Transverse colon (tissue), 4 donors: ENCODE measurements at places on chromosomes 5 and 9. TPM values are rescaled to one million over a fixed set of nuclear protein-coding genes. Genes with fewer than 3 reads are reported as not detected.

DNA sequence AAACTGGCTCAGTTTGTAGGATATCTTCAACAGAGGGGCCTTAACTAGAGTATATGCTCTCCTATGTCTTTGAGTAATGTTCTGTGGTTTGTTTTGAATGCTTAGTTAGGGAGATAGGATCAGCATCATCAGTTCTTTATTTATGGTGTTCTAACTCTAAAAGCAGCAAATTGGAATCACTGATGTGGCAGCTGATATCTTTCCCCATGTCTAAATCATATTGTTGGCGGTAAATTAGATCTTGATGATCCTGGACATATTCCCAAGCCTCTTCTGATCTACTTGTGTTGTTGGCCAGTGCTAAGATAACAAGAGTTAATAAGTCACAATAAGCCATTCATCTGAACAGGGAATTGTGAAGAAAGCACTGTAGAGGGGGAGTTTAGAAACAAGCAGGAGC, 332.4 kb upstream of the DAB2 start:
- no peaks in the 10 kb centered on the region for H3K27me3 ChIP-seq
- H3K4me3 ChIP-seq: no peak overlapping the region
- no peak overlapping the region for H3K27ac ChIP-seq
- H3K4me1 ChIP-seq: no peaks in the 10 kb centered on the region
- no peak for DNase-seq

- DNase-seq: no peak
- no peak overlapping the region for H3K27ac ChIP-seq
- no peaks in the 10 kb centered on the region for H3K36me3 ChIP-seq
- H3K27me3 ChIP-seq: no peaks in the 10 kb centered on the region
Observed at GRCh38 chr5:72353046-72353445, 32.9 kb downstream of the PTCD2 start.

- no peaks in the 10 kb centered on the region for H3K27me3 ChIP-seq
- H3K27ac ChIP-seq: no peak overlapping the region
- H3K4me3 ChIP-seq: no peak overlapping the region
- H3K36me3 ChIP-seq: no peaks in the 10 kb centered on the region
- no peaks in the 10 kb centered on the region for H3K4me1 ChIP-seq
Observed at GRCh38 chr9:7439355-7439995, 360.1 kb downstream of the DMAC1 start.

DNA sequence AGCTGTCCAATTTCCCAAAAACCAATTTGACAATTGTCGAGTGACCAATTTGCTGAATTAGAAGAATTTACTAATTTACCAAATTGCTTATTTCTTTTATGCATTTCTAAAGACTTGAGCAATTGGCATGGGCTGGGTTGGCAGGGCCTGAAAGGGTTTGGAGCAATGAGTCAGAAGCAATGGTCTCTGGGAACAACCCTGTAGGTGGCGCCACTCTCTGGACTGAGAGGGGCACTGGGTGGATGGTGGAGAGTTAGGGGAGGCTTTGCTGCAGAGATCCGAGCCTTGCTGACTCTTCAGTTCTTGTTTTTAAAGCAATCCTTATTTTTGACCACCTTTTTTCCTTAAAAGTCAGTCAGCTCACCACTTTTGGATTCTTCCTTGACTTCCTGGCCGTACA, 71.5 kb upstream of the RPS23 start:
- no peaks in the 10 kb centered on the region for H3K4me1 ChIP-seq
- H3K4me3 ChIP-seq: no peak overlapping the region
- no peaks in the 10 kb centered on the region for H3K27me3 ChIP-seq
- DNase-seq: peak; percentile 12
- H3K36me3 ChIP-seq: no peaks in the 10 kb centered on the region

- no peaks in the 10 kb centered on the region for H3K36me3 ChIP-seq
- no peak overlapping the region for H3K4me3 ChIP-seq
- H3K27ac ChIP-seq: no peak overlapping the region
- no peak for DNase-seq
- peaks cover 15% of the 10 kb centered on the region for H3K4me1 ChIP-seq
- no peaks in the 10 kb centered on the region for H3K27me3 ChIP-seq
Observed at GRCh38 chr5:53019320-53019719, 30.2 kb downstream of the ITGA2 start.

DNA sequence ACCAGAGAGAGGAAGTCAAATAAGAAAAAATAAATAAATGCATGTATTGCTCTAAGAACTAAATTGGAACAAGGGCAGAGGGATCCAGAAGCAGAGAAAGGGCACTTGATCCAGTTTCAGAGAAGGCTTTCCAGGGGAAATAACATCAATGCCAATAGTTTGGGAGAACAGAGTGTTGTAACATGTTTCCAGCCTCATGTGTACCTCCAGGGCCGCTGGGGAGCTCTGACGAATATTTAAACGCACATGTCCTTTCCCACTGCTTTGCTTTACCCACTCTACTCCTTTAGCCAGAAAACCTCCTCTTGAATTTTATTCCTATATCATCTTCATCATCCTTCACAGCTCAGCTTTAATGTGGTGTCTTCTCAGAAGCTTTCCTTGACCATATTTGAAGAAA, 233.7 kb downstream of the ENC1 start:
- no peak for DNase-seq
- H3K27me3 ChIP-seq: no peaks in the 10 kb centered on the region
- H3K27ac ChIP-seq: no peak overlapping the region
- no peak overlapping the region for H3K4me3 ChIP-seq
- peaks cover 13% of the 10 kb centered on the region for H3K4me1 ChIP-seq
- no peaks in the 10 kb centered on the region for H3K36me3 ChIP-seq

DNA sequence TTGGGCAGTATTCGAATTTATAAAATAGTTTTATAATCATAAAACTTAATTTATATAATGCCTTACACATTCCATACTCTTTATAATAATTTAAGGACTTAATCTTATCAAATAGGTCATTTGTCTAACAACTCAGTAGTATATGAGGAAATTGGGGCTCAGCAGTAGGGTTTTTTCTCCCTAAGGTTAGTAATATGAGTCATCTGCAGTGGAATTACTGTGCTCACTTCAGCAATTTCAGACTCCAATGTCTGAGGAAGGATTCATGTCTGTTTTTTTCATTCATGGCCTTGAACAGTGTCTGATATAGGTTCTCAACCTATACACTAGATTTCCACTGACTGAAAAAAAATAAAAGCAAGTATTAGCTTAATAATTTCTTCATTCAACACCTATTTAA, 7.4 kb downstream of the DMRTA1 start:
- H3K4me1 ChIP-seq: peaks cover 7% of the 10 kb centered on the region
- DNase-seq: no peak
- H3K36me3 ChIP-seq: no peaks in the 10 kb centered on the region

- H3K27ac ChIP-seq: peak overlapping the region; percentile 16
- no peak overlapping the region for H3K4me3 ChIP-seq
- no peaks in the 10 kb centered on the region for H3K27me3 ChIP-seq
- peaks cover 21% of the 10 kb centered on the region for H3K4me1 ChIP-seq
- DNase-seq: no peak
- H3K36me3 ChIP-seq: no peaks in the 10 kb centered on the region
Observed at GRCh38 chr9:4238522-4238921, 61.3 kb downstream of the GLIS3 start.

DNA sequence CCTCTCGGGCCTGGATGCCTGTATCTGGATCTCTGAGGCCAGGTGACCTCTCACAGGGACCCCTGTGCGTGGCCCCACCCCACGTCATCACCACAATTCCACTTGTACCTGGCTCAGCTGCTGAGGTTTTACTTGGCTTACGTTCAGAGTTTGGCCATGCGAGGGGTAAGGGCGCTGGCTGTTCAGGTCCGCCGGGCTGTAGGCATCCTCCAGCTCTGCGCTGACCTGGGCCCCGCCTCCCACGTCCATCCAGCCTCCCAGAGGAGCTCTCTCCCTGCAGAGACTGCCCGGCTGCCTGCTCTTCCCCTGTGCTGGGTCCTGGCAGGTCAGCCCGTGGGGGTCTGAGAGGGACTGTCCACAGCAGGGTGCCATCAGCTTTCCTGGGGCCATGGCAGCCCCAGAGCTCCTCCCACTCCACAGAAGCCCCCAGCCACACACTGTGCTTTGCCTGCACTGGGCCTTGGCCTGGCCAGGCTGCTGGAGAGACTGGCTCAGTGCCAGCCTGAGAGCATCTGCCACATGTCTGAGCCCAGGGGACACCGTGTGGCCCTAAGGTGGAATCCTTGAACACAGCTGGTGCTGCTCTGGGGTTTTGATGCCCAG, 43.6 kb downstream of the SLC6A3 start:
- H3K27ac ChIP-seq: no peak overlapping the region
- H3K4me3 ChIP-seq: no peak overlapping the region
- H3K4me1 ChIP-seq: no peaks in the 10 kb centered on the region
- DNase-seq: no peak
- peaks cover 22% of the 10 kb centered on the region for H3K27me3 ChIP-seq

- DNase-seq: no peak
- H3K36me3 ChIP-seq: peaks cover 3% of the 10 kb centered on the region
- no peak overlapping the region for H3K4me3 ChIP-seq
- H3K27ac ChIP-seq: no peak overlapping the region
- no peaks in the 10 kb centered on the region for H3K27me3 ChIP-seq
- H3K4me1 ChIP-seq: no peaks in the 10 kb centered on the region
Observed at GRCh38 chr5:134561871-134562296, 36.4 kb downstream of the JADE2 start.

GRCh38 chr5:75510836-75511434, 494 bp downstream of the CERT1 start:
- peaks cover 48% of the 10 kb centered on the region for H3K4me1 ChIP-seq
- H3K4me3 ChIP-seq: peak overlapping the region; percentile 64
- H3K27me3 ChIP-seq: no peaks in the 10 kb centered on the region
- peak; percentile 55 for DNase-seq
- H3K27ac ChIP-seq: peak overlapping the region; percentile 94

GRCh38 chr9:108134486-108135128, 645.0 kb upstream of the KLF4 start:
- no peak overlapping the region for H3K4me3 ChIP-seq
- no peaks in the 10 kb centered on the region for H3K36me3 ChIP-seq
- H3K27me3 ChIP-seq: no peaks in the 10 kb centered on the region
- no peak overlapping the region for H3K27ac ChIP-seq
- no peaks in the 10 kb centered on the region for H3K4me1 ChIP-seq
- DNase-seq: no peak

DNA sequence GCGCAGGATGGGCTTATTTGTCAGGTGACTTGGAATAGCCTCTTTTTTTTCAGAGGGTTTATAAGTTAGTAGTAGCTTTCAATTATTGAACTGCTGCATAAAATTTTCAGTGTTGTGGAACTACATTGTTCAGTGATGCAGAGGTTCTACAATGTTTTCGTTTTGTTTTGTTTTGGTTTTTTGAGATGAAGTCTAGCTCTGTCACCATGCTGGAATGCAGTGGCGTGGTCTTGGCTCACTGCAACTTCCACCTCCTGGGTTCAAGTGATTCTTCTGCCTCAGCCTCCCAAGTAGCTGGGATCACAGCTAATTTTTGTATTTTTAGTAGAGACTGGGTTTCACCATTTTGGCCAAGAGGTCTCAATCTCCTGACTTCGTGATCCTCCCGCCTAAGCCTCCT, 22.0 kb downstream of the NUP188 start:
- H3K36me3 ChIP-seq: no peaks in the 10 kb centered on the region
- DNase-seq: no peak
- H3K27ac ChIP-seq: no peak overlapping the region
- H3K27me3 ChIP-seq: no peaks in the 10 kb centered on the region

DNA sequence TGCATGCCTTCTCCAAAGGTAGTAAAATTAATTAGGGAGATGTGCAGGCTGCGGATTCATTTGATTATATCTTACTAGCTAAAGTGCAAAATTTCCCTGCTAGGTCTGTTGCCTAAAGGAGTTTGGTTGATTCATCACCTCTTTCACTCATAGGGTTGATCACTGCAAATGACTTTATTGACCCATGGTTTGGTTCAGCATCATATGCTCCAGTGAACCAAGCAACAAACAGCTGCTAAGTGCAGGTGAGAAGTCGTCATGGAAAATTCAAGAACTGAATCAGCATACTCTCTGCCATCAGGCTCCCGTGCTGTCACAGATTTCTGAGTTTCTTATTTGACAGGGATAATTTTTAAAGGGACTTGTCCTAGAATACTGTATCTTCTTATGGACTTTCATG, 571.8 kb upstream of the CDH18 start:
- no peaks in the 10 kb centered on the region for H3K4me1 ChIP-seq
- no peak for DNase-seq
- H3K4me3 ChIP-seq: no peak overlapping the region
- H3K36me3 ChIP-seq: no peaks in the 10 kb centered on the region

GRCh38 chr9:94807556-94807955, 81.1 kb downstream of the AOPEP start:
- H3K27ac ChIP-seq: no peak overlapping the region
- no peaks in the 10 kb centered on the region for H3K36me3 ChIP-seq
- H3K27me3 ChIP-seq: no peaks in the 10 kb centered on the region
- no peak for DNase-seq
- no peak overlapping the region for H3K4me3 ChIP-seq

DNA sequence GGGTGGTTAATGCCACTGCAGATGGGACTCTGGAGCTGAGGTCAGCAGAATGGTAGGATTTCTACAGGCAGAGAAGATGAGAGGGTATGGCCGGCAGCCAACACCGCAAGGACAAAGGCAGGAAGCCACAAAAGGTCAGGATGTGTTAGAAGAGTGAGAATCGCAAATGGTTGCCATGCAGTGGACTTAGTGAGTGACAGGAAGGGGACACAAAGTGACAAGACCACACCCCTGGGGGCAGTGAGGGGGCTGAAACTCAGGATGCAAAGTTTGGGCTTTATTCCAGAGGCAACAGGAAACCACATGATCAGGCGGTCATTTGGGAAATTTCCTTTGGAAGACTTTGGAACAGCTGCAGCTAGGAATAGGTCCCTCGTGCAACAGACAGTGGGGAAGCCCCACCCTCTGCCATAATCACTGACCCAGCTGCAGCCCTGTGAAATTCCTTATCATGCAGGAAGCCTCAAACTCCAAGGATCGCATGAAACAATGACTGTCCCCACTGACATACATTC, 14.2 kb upstream of the CCDC180 start:
- H3K36me3 ChIP-seq: no peaks in the 10 kb centered on the region
- H3K4me1 ChIP-seq: no peaks in the 10 kb centered on the region
- DNase-seq: no peak
- no peaks in the 10 kb centered on the region for H3K27me3 ChIP-seq
- H3K27ac ChIP-seq: no peak overlapping the region

MARCHF11 gene
- not detected for total RNA-seq

SMIM33 gene
- total RNA-seq: 0.55 TPM

PTPA gene
- total RNA-seq: 52.4 TPM

SLC6A7 gene
- 19.8 TPM for total RNA-seq

TSSK1B gene
- not detected for total RNA-seq

ESM1 gene
- total RNA-seq: not detected

MYOZ3 gene
- not detected for total RNA-seq

ACO1 gene
- total RNA-seq: 31.4 TPM

PCDHGB1 gene
- 10.5 TPM for total RNA-seq

CENPK gene
- total RNA-seq: not detected
